AG20443 (cell line): ENCODE measurements at places on chromosomes 16 and 17.
A peak's percentile ranks its signal among the peaks of the same experiment; 100 is the strongest.

DNA sequence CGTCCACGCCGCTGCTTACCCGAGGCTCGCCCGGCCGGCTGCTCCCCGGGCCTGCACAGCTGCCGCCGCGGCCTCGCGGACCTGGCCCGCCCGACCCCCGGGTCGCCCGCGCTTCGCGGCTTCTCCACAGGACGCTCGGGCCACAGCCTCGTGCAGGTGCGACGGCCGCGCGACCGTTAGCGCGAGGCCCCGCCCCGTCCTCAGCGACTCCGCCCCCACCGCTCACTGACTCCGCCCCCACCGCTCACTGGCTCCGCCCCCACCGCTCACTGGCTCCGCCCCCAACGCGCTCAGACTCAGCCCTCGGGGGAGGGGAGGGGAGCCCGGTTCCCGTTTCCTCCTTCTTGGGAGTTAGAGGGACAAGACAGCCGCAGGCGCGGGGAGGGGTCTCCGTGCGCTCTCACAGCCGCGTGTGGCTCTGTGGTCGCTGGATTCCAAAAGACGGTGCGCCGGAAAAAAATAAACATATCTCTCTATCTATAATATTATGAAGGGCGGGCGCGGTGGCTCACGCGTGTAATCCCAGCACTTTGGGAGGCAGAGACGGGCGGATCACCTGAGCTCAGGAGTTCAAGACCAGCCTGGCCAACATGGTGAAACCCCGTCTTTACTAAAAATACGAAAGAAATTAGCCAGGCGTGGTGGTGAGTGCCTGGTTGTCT is at the start of gene MEIOB:
Gene MEIOB, minus strand, starts transcription at position 191 of the 662 bp plus-strand sequence. CDS start 3,989 bp downstream, outside the sequence.
- DNase-seq: peak; percentile 70

- DNase-seq: no peak
Measured at GRCh38 chr17:56171186-56171959, 18.1 kb downstream of the ANKFN1 start.

GRCh38 chr16:69711115-69711740 is 15.1 kb downstream of the NQO1 start:
- DNase-seq: peak; percentile 27

- DNase-seq: no peak
Measured at GRCh38 chr16:68379472-68380347, 68.6 kb downstream of the SMPD3 start.

GRCh38 chr17:59899099-59899498 is 6.2 kb downstream of the RPS6KB1 start:
- no peak for DNase-seq

- DNase-seq: peak; percentile 74
Measured at GRCh38 chr17:7590743-7591142, 849 bp upstream of the SOX15 start.

DNA sequence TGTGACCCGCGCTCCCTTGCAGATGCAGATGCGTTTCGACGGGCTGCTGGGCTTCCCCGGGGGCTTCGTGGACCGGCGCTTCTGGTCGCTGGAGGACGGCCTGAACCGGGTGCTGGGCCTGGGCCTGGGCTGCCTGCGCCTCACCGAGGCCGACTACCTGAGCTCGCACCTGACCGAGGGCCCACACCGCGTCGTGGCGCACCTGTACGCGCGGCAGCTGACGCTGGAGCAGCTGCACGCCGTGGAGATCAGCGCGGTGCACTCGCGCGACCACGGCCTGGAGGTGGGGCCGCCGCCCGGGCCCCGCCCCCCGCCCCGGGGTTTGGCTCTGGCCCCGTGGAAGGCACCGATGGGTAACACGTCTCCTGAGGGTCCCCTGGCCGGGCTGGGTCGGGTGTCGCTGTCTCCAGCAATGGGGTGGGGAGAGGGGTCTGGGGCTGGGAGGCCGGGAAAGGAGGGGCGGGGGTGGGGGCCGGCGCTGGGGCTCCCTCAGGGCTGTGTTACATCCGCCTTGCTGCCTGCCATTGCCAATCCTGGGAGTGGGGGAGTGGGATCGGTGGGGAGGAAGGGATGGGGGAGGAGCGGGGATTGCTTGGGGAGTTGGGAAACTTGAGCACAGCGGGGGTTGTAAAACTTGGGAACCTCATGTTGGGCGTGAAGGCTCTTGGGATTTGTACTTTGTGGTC is 737 bp downstream of the NUDT16L1 start:
- DNase-seq: peak; percentile 87

DNA sequence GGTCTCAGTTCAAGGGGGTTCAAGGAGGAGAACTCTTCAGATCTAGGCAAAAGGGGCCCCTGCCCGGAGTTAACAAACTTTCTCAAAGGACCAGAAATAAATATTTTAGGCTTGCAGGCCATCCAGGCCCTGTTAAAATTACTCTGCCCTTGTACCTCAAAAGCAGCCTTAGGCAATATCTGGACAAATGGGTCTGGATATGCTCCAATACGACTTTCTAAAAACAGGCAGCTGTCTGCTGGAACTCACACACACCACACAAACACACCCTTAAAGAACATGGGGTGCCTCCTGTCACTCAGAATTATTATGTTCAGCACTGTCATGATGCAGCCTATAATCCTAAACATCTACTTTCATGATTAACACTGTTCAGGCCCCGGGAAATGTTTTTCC is 75.5 kb downstream of the TMEM132E start:
- no peak for DNase-seq
